Stimulated activated CD4-positive, alpha-beta T cell treated with anti-CD3 and anti-CD28 coated beads, Interleukin-4, amount 100 ng/mL, for 4 hours (primary cell): ENCODE measurements at places on chromosomes 5 and 9.

DNA sequence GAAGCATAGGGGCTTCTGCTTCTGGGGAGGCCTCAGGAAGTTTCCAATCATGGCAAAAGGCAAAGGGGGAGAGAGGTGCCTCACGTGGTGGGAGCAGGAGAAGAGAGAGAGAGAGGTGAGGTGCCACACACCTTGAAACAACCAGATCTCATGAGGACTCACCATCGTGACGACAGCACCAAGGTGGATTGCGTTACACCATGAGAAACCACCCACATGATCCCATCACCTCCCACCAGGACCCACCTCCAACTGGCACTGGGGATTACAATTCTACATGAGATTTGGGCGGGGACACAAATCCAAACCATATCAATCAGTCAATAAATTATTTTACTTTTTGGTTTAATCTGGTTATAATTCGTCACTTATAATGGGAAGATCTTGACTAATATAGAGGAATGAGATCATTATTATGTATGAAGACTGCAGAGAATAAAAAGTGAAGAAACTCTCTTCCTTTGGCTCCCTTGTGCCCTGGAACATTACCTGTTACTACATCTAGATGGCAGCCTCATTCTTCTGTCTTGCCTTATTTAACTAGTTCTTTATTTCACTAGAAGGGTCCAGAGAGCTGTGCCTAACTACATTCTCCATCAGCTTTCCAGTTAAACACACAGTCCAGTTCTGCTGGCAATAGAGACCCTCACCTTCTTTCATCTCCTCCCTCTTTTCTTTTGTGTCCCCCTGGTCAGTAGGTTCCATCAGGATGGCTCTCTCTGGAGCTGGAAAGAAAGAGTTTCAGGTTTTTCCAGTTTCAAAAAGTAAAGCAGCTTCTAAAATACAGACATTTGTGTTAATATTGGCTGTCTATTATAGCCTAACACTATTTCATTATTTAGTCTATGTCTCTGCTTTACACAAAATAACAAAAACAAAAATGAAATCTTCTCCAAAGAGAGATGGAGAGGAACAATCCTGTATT lies 21.7 kb upstream of the SPINK7 start:
- no peak for DNase-seq

GRCh38 chr9:121651295-121652020 lies at the start of gene DAB2IP:
Gene DAB2IP (plus strand): TSS chr9:121651634. CDS start chr9:121651776, 142 bp downstream.
- no peak for DNase-seq

DNA sequence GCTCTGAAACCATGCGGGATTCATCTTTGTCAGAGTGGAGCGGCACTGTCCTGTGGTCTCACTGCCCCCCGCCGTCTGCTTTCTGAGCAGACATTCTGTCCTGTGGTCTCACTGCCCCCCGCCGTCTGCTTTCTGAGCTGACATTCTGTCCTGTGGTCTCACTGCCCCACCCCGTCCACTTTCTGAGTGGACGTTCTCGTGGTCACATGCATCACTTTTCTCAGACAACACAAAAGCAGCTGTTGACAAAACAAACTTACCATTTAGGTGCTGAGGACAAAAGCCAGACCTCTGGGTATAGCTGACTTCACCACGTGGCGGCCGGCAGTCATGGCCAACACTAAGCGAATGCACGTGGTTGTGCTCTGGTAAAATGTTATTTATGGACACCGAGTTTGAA lies 2.8 kb downstream of the LRRC14B start:
- DNase-seq, result no peak

- DNase-seq, result no peak
These were observed 594.1 kb upstream of the FTMT start for GRCh38 chr5:121257621-121258020.

DNA sequence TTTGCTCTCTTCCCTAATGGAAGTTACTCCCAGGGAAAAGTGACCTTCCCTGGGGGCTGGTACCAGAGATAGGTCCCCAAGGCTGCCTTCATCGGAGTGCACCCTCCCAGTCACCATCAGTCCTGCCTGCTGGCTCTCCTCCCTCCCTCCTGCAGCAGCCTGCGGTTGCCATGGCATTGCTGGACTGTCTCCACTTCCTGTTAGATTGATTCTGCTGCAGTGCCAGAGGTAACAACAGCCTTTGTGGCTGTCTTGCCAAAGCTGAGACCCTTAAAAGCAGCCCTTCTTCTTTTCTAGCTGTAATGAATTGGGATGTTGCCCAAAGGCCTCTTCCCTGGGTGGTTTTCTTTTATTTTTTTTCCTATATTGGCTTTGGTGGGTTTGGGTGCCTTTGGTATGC lies 78.1 kb upstream of the PRLR start:
- no peak for DNase-seq

DNA sequence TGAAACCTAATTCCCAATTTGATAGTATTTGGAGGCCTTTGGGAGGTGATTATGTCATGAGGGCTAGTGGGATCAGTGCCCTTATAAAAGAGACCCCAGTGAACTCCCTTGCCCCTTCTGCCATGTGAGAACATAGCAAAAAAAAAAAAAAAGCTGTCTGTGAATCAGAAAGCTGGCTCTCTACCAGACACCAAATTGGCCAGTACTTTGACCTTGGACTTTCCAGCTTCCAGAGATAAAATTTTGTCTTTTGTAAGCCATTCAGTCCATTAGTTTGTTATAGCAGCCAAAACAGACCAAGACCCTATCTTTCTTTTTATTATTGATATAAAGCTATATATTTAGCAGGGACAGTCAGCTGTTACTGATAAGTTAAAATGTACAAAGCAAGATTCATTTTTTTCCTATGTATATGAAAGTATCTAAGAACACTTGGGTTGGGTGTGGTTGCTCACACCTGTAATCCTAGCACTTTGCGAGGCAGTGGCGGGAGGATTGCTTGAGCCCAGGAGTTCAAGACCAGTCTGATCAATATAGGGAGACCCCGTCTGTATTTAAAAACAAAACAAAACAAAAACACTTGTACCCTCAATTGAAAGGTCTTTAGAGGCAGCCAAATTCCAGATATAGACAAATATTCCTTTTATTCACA lies 8.1 kb upstream of the C5orf24 start:
- no peak for DNase-seq

GRCh38 chr5:53601570-53601969 lies 41.1 kb downstream of the NDUFS4 start:
- no peak for DNase-seq

DNA sequence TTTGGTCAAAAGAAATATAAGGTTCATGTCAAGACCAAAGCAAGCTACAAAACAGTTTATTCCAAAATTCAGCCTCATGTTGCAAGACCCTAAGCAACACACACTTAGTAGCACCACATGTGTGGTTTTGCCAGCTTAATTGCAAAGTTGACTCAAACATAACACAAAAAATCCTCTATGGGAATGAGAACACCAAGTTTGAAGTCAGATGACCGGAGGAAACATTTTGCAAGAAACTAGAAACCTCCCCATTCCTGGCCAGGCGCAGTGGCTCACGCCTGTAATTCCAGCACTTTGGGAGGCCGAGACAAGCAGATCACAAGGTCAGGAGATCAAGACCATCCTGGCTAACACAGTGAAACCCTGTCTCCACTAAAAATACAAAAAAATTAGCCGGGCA lies 261.8 kb downstream of the EBF1 start:
- DNase-seq, result no peak

GRCh38 chr5:138149530-138149929 lies 10.3 kb upstream of the NME5 start:
- DNase-seq, result no peak

DNA sequence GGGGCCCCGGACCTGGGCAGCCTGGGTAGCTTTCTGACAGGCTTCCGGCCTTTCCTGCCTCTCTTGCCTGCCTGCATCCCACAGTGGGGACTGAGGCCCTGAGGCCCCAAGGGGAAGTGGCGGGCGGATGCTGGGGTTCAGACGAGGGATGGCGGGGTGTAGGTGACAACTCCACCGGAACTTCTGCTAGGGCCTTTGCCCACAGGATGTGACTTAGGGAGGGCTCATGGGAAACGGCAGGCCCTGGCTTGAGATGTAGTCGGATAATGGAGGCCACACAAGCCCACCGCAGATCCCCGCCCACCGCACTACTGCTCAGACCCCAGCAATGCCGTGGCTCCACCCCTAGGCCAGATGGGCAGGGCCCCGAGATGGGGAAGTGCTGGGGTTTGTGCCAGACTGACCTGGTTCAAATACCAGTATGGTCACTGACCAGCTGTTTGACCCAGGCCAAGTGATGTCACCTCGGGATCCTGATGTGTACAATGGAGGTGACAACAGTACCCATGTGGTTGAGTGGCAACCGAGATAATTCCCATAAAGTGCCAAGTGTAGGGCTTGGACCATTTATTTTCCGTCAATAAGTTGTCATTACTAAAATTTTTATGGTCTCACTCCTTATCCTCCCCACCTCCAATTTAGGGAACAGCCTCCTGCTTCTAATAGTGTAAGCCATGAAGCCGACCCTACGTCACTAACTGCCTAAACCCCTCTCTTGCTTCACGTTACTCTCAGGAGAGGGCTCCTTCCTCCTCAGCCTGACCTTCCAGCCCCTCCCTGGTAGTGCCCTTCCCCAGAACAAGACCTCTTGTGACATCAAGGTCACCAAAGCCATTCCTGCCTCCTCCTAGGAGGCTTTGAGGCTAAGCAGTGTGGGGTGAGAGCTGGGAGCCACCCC lies 2.5 kb upstream of the CDK9 start:
- DNase-seq, result peak; percentile 56

DNA sequence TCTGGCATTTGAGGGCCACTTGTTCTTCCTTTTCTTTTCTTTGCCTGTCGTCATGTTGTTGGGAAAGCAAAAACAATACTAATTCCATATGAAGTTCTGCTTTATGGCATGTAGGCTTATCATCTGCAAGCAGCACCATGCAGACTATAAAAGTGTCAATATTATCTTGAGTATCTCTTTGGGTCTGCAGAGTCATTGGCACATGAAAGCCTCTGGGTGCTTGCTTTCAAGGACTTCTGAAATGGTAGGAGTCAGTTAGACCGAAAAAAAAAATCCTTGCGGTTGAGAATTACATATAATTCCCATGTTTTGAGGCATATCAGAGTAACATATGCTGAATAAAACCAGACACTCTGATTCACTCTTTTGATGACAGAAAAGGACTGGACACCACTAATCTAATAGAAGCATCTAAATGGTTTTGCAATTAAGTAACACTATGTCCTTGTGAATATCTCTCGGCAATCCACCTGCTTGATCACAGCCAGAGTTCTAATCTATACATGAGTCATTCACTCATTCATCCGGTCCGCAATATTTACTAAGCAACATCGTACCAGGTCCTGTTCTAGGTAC lies 44.4 kb downstream of the GNAQ start:
- no peak for DNase-seq

GRCh38 chr9:105055917-105056316 lies 128.0 kb upstream of the ABCA1 start:
- DNase-seq, result no peak

GRCh38 chr5:80781356-80781755 lies 126.6 kb upstream of the DHFR start:
- DNase-seq, result no peak

DNA sequence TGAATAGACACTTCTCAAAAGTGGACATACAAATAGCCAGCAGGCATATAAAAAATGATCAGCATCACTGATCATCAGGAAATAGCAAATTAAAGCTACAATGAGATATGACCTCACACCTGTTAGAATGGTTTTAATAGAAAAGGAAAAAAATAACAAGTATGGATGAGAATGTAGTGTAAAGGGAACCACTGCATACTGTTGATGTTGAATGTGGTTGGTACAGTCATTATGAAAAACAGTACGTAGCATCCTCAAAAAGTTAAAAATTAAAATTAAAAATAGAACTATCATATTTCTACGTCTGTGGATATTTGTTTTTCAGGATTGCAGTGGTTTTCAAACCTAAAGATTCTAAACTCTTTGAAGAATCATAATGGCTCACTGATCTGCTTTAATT lies 215.1 kb upstream of the NREP start:
- no peak for DNase-seq

DNA sequence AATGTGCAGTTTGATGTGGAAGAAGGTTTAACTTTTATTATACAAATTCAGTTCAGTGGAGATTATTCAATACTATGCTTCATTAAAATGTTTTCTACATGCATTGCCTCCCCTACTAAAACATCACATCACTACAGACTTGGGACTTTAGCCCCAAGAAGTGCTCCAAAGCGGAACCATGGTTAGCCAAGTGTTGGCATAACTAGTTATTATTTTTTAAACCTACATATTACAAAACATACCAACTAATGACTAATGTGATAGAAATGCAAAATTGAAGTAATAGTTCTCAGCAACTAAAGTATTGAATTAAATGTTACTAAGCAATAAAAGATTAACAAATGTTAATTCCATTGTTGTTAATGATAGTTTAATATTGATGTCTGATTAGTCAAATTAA lies 74.5 kb downstream of the XRCC4 start:
- no peak for DNase-seq

- DNase-seq, result no peak
These were observed 20.5 kb downstream of the MVB12B start for GRCh38 chr9:126347093-126347492.

DNA sequence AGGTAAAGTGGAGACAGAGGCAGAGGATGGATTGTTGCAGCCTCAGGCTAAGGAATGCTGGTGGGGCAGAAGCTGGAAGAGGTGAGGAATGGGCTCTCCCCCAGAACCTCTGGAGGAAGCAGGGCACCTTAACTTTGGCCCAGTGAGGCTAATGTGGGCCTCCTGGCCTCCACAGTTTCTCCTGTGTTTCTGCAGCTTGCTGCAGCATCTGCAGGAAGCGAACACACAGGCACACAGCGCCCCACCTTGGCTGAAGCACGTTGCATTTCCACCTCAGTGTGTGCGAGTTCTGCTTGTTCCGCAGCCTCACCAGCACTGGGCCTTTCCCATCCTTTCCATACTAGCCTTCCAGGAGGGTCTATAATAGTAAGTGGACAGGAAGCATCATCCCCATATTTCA lies 27.2 kb upstream of the ASS1 start:
- DNase-seq, result no peak

GRCh38 chr5:68286612-68286912 lies 71.0 kb downstream of the PIK3R1 start:
- DNase-seq, result no peak

GRCh38 chr5:142304013-142304701 lies 20.7 kb downstream of the SPRY4 start:
- no peak for DNase-seq

DNA sequence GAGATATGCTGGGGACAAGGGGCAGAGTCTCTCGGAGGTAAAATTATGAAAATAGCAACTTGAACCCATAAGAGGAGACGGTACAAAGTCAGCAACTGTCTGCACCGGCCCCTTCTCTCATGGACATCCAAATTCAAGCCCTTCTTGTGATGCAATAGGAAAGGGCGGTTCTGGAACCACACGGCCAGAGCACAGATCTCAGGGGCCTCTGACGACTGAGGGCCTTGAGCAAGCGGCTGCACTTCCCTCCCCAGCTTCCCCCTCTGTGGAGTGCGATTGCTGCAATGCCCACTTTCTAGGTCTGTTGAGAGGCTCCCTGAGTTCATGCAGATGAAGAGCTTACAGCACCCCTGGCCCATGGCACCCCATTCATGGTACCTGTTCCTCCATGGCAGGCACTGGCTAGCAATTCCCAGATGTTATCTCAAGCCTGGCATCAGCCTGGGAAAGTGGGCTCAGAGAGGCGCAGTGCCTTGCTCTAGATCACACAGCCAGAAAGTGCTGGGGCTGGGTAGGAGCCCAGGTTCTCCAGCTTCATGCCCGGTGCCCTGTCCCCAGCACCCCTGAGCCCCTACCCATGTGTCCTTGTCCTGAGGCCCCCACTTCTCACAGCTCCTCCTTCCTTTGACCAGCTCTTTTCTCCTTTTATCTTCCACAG lies 17.7 kb upstream of the CPLX2 start:
- no peak for DNase-seq

GRCh38 chr5:74130155-74130897 lies 504.3 kb downstream of the ARHGEF28 start:
- no peak for DNase-seq
